ENCODE measurements at places on chromosomes 4 and X. TPM values are rescaled to one million over a fixed set of nuclear protein-coding genes. Genes with fewer than 3 reads are reported as not detected.

The DUSP21 gene
- not detected for total RNA-seq

DNA sequence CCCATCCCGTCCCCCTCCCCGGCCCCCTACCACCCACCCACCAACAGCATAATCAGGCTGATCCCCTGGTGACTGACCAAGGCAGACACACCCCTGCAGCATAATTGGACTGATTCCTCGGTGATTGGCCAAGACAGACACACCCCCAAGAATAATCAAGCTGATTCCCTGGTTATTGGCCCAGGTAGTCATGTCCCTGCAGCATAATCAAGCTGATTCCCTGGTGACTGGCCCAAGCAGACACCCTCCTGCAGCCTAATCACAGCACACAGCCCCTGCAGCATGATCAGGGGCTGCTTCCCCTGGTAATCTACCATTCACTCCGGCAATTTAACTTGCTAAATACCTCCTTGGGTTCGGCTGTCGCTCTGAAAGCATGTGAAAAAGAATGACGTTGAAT, 47.5 kb upstream of the STS start:
- DNase-seq, result no peak

- no peak for DNase-seq
Observed at GRCh38 chr4:38170338-38171169, 210.4 kb downstream of the PTTG2 start.

GRCh38 chr4:150047546-150047945, 30.7 kb upstream of the DCLK2 start:
- DNase-seq, result no peak

DNA sequence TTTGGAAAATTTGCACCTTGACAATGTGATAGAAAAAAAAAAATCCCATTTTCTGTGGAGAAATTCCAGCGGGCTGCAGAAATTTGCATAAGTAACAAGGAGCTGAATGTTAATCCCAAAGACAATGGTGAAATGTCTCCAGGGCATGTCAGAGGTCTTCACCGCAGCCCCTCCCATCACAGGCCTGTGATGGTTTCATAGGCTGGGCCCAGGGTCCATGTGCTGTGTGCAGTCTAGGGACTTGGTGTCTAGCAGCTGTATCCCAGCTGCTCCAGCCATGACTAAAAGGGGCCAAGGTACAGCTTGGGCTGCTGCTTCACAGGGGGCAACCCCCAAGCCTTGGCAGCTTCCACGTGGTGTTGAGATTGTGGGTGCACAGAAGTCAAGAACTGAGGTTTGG, 85.2 kb downstream of the ADGRA3 start:
- DNase-seq, result no peak

The PORCN gene
- 18.5 TPM for total RNA-seq

- DNase-seq, result no peak
Observed at GRCh38 chr4:152278505-152279233, 257.2 kb downstream of the FBXW7 start.

DNA sequence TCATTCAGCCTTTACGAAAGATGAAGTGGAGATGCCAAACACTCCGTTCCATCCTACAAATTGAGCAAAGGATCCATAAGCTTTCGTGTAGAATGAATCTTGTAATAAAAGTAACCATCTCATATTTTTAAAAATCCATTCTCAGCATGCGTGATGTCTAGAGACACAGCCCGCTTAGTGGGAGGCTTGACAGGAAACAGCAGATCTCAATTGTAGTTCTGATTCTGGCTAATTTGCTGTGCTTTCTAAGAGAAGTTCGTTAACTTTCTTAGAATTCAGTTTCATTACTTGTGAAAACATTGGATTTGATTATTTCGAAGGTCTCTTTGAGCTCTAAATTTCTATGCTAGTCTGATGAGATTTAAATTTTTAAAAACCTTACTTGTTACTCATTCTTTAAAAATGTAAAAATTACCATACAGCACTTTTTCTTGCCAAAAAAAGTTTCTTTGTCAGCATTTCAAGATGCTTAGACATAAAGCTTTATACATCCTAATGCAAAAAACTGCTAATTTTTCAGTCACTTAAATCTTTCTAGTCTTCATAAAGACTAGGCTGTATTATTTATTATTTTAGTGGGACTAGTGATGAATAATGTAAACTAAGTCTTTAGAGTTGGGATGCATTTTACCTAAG, 66.9 kb upstream of the NEIL3 start:
- no peak for DNase-seq

The RNF212 gene
- total RNA-seq, result 3.2 TPM

- DNase-seq, result peak; percentile 78
Observed at GRCh38 chr4:153084980-153085630, 119.1 kb upstream of the TRIM2 start.

DNA sequence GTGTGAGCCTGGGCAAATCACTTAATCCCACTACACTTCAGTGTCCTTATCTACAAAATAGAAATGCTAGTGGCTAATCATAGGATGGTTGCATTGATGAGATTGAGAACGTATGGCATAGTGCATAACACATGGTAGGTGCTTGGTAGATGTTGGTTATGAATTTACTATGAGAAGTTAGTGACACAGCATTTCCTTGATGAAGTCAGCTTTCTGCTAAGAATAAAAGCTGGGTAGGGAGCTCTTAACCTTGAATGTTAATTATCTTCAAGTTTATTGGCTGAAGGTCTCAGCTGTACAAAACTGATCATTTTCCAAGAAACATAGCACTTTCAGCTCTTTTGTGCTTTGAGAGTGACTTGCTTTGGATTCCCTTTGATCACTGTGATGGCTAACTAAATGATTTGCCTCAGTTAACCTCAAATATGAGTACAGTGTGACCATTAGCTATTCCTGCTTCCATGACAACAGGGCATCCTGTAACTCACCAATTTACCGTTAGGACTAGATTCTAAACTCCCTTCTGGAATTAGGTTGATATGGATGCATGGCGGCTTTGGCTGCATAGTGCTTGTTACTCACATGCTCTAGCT, 17.8 kb downstream of the PDK3 start:
- no peak for DNase-seq

DNA sequence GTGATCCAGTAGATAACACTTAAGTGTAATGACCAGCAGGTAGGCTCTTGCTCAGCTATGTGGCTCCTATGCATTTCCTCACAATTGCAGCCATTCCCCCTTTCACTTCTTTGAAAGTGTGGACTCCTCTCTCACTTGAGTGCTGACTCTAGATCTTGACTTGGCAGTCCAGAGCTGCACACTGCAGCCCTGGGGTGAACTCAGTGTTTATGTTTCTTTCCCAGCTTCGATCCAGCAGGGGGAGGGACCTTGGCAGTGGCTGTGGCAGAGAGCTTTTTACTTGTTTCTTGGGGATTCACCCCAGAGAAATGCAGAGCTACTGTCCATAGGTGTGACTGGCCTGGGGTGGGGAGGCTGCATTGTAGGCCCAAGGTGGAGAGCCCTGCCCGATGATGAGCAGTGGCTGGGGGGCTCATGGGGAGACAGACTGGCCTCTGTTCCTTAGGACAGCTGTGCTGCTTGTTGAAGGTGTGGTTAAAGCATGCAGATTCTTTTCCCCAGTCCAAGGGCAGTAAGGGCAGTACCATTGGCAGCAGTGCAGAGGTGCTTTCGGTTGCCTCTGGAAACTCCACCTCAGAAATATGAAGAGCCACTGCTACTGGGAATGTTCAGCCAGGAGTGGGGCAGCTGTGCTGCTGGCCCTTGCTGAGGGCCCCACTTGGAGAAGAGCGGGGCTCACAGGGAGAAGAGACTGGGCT, 134.7 kb downstream of the SH3BGRL start:
- no peak for DNase-seq

DNA sequence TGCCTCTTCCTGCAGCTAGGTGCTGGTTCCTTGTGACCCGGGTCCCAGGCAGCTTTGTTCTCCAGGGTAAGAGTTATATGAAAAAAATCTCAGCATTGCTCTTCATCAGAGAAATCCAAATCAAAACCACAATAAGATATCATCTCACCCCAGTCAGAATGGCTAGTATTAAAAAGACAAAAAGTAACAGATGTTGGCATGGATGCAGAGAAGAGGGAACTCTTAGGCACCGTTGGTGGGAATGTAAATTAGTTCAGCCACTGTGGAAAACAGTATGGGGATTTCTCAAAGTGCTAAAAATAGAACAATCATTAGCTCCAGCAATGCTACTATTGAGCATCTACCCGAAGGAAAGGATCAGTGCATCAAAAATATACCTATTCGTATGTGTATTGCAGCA, 61.5 kb downstream of the SORCS2 start:
- DNase-seq, result no peak

GRCh38 chr4:155411546-155411945, 34.8 kb upstream of the MAP9 start:
- no peak for DNase-seq

- no peak for DNase-seq
Observed at GRCh38 chrX:51975360-51975759, 81.9 kb downstream of the MAGED1 start.

The DMRTC1 gene
- total RNA-seq, result not detected

The CSAG2 gene
- total RNA-seq, result not detected

GRCh38 chr4:53455766-53456165, 78.3 kb downstream of the FIP1L1 start:
- DNase-seq, result no peak

DNA sequence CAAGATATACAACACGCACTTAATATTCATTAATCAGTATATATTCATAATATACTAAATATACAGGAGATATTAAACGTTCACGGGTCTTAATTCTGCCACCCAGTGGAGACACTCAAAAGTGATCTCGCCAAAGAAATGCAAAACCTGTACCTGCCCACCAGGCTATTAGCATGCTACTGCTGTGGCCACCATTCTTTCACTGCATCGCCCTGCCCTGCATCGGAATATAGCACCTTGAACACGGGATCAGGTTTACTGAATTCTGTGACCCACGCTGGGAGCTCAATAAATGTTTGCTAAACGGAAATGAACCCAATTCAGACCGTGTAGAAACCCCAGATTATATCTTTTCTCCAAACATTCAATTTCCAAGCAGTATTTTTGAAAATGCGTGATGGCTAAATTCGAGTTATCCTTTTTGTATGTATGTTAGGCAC, 840 bp upstream of the CLCN3 start:
- peak; percentile 44 for DNase-seq

The TCEAL2 gene
- total RNA-seq, result not detected

GRCh38 chrX:26409636-26410035, 193.7 kb downstream of the MAGEB5 start:
- DNase-seq, result no peak

- DNase-seq, result no peak
Observed at GRCh38 chr4:80007745-80008149, 65.3 kb downstream of the ANTXR2 start.

The ITGB1BP2 gene
- 1.4 TPM for total RNA-seq

- DNase-seq, result peak; percentile 12
Observed at GRCh38 chrX:119870626-119871131, 854 bp downstream of the RNF113A start.

- DNase-seq, result no peak
Observed at GRCh38 chr4:2792396-2792710, 532 bp upstream of the SH3BP2 start.

DNA sequence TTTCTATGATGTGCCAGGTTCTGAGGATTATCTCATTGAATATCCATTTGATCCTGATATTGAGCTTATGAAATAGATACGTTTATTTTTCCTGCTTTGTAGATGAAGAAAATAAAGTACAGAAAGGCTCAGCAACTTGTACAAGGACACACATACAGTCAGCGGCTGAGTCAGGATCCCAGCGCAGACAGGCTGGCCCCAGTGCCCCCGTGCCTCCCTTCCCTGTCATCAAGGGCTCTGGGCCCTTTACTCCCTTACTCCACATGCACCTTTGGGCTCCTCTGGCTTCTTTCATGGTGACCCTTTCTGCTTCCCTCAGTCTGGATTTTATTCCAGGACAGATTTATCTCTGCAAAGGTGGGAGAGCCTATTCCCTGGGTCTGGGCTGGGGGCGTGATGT, 12.8 kb downstream of the RASL11B start:
- DNase-seq, result no peak

DNA sequence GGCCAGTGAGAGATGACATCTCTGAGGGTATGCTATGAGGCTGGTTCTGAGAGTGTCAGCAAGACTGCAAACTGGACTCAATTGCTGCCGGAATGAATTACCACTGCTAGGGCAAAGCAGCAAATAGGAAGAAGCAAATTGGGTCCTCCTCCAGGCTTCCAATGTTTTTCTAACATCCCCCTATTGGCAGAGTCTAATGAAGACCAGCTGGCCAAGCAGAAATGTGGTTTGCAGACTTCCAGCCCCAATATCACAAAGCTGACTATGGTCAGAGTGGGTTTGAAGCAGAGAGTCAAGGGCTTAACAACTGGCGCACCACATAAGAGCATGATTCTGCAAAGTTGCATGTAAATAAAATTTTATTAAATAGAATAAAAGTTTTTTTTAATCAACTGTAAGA, 225.4 kb upstream of the GLRA2 start:
- DNase-seq, result no peak

- DNase-seq, result no peak
Observed at GRCh38 chr4:3374011-3374645, 67.6 kb upstream of the HGFAC start.

DNA sequence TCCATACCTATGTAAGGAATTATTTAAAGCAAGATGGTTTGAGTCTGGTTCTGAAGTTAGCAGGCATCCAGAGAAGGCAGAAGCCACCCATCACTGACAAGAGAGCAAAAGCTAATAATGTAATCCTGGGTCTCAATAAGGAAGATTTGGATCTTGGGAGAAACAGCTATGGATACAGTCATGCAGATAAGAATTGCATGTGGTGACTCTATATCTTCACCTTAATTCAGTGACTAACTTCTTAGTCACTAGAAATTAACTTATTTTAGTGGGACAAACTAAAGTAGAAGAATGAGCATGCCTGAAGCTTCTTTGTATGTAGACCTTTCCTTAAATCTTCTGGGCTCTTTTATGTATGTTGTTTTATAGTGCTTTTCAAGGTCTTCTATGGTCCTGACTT, 66.6 kb downstream of the ATP10D start:
- no peak for DNase-seq

DNA sequence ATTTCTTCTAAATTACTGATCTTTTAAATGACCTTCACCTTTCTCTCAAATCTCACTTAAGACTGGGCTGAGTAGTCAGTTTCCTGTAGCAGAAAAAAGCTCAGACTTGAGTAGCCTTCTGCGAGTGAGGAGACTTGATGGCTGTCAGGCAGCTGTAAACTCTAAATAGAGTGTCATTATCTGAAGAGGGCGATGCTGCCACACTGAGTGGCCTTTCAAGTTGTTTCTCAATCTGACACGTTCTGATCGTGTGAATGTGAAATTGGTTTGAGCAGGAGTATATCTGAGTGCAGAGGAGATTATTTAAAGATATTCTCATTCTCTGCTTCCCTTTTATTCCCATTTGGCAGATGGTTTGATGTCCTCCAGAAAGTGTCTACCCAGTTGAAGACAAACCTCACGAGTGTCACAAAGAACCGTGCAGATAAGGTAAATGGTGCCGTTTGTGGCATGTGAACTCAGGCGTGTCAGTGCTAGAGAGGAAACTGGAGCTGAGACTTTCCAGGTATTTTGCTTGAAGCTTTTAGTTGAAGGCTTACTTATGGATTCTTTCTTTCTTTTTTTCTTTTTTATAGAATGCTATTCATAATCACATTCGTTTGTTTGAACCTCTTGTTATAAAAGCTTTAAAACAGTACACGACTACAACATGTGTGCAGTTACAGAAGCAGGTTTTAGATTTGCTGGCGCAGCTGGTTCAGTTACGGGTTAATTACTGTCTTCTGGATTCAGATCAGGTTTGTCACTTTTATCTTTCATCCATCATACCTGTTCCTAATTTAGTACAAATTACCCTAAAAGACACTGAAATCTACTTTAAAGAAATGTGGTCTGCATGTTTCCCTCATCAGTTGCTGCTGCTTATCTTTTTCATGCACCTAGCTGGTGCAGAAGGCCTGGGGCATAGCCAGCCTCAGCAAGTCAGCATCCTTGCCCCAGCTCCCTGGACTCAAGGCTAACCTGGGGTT, 74.3 kb upstream of the MSANTD1 start:
- DNase-seq, result no peak
